Karpas-422 (cell line): ENCODE measurements at places on chromosomes 6 and 20. TPM values are rescaled to one million over a fixed set of nuclear protein-coding genes. Genes with fewer than 3 reads are reported as not detected.

- no peak for DNase-seq
These were observed 125.7 kb upstream of the PHACTR1 start for GRCh38 chr6:12590901-12591300.

- DNase-seq: no peak
These were observed 61.1 kb upstream of the MARCKS start for GRCh38 chr6:113796038-113796437.

DNA sequence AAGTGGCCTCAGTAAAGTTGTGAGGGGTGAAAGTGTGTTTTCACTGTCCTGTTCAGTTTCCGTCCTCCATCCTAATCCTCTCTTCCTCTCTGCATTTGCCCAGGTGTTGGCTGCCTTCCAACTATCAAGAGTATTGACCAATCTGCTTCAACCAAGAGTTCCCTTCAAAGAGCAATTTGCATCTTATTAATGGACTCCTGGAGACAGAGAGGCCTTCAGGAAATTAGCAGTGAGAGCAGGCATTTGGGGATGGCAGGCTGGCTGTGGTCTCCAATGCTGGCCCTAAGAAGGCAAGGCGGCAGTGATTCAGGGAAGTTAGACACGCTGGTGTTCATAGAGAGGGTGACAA, 77.2 kb downstream of the GPR6 start:
- no peak for DNase-seq

DNA sequence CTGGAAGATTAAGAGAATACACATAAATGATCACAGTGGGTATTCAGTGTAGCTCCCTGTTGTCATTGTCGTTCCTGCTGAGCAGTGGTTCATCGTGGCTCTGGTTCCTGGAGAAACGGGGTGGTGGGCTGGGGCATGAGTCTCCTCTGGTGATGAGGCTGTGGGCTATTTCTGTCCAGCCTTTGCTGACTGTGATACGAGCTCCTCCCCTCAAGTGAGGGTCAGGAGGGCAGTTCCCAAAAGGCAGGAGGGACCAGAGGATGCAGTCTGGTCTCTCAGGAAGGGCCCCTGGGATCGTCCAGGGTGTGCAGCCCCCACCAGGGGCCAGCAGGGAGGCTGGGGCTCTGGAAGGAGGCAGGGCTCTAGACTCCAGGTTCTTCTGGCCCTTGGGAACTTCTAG, 31.1 kb upstream of the DLGAP4 start:
- DNase-seq: peak; percentile 6

DNA sequence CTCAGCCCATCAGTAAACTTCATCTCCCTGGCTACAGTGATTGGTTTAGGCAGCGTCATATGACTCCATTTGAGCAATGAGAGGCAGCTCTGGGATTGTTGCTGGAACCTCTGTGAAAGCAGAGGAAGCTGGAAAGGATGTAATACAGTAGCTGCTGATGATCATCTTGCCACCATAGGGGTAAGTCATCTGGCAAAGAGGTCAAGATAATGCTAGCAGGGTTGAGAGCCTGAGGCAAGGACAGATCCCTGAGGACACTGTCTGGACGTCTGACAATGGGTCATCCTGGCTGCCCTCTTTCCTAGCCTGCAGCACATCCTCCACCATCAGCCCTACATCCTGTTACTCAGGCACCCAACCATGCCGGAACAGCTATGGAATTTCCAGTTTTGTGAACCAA, 25.5 kb upstream of the FKBP1A start:
- DNase-seq: no peak

- DNase-seq: peak; percentile 62
These were observed 69.0 kb upstream of the TMEM200A start for GRCh38 chr6:130296854-130297253.

- no peak for DNase-seq
These were observed 59.6 kb upstream of the LAMP5 start for GRCh38 chr20:9454791-9455190.

DNA sequence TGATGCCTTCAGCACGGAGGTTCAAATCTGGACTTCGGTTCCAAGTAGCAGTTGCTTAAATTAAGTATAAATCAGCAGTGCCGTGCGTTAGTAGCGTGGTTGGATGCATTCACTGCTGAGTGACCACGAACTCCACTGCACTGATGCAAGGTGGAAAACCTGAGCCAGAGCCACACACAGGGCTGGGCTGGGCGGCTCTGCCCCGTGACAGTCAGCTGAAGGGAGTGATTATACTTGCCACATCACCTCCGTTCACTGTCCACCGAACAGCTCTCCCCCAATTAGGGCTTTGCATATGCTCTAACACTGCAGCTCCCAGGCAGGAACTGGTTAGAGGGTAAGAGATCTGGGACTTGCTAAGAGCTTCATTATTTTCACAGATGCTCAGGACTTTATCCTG, 22.2 kb downstream of the PPP1R3G start:
- no peak for DNase-seq

DNA sequence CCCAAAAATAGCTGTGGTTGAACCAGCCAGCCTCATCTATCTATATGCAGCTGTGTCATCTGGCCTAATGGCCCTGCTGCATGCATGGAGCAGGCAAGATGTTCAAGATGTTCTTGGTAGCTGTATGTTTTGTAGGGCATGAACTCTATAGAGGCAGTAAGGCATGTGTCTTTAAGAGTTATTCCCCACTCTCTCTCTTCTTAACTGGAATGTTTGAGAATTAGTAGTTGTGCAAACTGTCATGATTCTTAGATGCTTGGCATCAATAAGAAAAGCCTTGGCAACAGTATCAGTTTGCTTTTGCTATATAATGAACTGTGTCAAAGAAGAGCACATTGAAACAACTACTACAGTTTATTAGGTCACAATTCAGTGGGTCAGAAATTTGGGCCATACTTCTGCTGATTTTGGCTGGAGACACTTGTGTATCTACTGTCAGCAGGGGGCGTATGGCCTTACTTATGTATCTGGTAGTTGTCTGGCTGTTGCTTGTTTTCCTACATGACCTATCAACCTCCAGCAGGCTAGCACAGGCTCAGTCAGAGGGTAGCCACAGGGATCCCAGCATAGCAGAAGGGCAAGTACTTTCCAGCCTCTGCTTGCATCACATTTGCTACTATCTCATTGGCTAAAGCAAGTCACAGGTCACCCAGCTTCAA, 56.1 kb upstream of the LAMP5 start:
- DNase-seq: peak; percentile 74

- peak; percentile 90 for DNase-seq
These were observed 25.4 kb downstream of the SLC17A9 start for GRCh38 chr20:62977613-62978560.

GRCh38 chr20:45060294-45060693, 40.6 kb downstream of the KCNS1 start:
- no peak for DNase-seq

The TRIM31 gene
- total RNA-seq: not detected in 2 replicates
